ENCODE measurements at places on chromosomes 7 and 10. TPM values are rescaled to one million over a fixed set of nuclear protein-coding genes. Genes with fewer than 3 reads are reported as not detected.
A peak's percentile ranks its signal among the peaks of the same experiment; 100 is the strongest.

- DNase-seq = no peak
Observed at GRCh38 chr7:151167197-151167961, at the start of gene GBX1. Gene GBX1 (minus strand): TSS chr7:151167694. CDS start chr7:151167548, 146 bp downstream.

Gene NUTM2B
- 0.16 TPM for total RNA-seq

- no peak for DNase-seq
Observed at GRCh38 chr10:126070476-126071215, 174.3 kb downstream of the FANK1 start.

Gene STAG3
- total RNA-seq = 0.80 TPM

DNA sequence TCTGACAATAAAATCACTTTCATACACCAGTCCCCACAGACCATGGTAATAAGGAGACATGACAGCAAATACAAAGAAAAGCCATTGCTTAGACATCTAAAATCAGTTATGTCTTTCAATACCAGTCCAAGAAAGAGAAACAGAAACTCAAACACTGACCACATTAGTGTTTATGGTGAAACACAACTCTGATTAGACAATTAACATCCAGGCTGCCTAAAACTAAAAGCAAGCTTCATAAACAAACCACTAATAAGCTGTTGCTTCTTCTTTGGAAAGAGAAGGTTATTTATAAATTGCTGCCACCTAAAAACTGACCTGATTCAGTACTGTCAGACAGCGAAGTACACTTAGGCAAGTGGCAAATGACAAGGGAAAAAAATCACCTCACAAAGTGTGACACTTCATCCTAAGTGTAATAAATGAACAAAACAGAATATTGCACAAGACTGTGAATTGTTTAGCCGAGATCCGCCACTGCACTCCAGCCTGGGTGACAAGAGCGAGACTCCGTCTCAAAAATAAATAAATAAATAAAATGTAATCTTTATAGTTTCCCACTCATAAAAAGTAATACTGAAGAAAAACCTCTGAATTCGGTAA, 277.4 kb downstream of the PARD3 start:
- DNase-seq = no peak

- no peak for DNase-seq
Observed at GRCh38 chr10:132948351-132948750, 6.0 kb upstream of the CFAP46 start.

GRCh38 chr7:54252256-54253035, 289.7 kb upstream of the VSTM2A start:
- no peak for DNase-seq

GRCh38 chr7:3861941-3862340, 560.9 kb downstream of the SDK1 start:
- no peak for DNase-seq

- DNase-seq = no peak
Observed at GRCh38 chr10:3094609-3095036, 27.3 kb downstream of the PFKP start.

- DNase-seq = no peak
Observed at GRCh38 chr7:116403265-116403664, 96.3 kb upstream of the CAV2 start.

DNA sequence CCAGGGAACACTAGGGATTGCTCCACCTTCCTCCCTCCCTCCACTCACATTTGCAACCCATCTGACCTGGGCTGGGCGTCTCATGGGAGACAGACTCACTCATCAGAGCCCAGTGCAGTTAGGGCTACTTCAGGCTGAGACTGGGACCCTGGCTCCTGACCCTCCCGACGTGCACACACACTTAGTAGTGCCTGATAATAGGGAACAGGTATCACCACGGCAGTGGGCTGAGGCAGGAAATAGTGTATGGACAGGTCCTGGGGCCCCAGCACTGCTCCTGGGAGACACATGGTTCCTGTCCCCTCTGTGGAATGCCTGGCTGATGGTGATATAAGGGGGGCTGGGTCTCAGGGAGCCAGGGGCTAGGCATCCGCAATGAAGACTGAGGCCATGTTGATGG, 14.3 kb downstream of the AQP1 start:
- peak; percentile 33 for DNase-seq

Gene ADCY1
- total RNA-seq = 2.5 TPM

DNA sequence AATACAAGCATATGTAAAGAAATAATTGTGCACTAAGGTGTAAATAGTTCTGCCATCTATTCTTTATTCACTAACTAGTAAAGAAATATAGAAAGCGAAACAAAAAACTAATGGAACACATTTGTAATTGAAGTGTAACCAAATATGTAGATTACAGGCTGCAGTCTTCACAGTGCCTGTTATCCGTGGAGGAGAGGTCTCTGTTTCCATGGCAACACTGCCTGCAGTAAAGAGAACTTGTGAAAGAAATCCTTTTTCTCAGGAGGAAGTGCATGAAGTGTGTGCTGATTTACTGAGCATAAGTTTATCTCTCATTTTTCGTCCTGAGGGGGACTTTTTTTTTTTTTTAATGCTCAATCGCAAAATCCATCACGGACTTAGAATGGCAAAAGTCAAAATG, 102.5 kb downstream of the APBB1IP start:
- no peak for DNase-seq

Gene GARIN1A
- 2.9 TPM for total RNA-seq

Gene TRIM74
- 0.16 TPM for total RNA-seq

DNA sequence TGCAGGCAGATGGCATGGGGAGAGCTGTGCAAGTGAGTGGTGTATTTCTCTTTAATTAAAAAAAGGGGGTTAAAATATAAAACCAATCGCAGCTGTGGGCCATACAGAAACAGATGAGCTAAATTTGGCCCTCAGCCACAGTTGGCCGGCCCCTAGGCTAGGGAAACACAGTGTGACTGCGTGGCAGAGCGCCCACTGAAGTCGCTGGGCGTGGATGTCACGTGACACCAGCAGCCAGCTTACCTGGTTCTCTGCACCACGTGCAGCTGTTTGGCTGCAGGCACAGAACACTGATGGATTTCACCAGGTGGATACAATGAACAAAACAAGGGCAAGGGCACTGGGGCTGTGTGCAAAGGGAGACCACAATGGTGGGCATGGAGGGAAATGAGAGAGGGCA, 119.3 kb upstream of the ZNF746 start:
- no peak for DNase-seq

- DNase-seq = no peak
Observed at GRCh38 chr10:60883187-60883586, 60.8 kb downstream of the RHOBTB1 start.

Gene MYH16
- total RNA-seq = not detected

Gene RHEB
- total RNA-seq = 99.3 TPM

DNA sequence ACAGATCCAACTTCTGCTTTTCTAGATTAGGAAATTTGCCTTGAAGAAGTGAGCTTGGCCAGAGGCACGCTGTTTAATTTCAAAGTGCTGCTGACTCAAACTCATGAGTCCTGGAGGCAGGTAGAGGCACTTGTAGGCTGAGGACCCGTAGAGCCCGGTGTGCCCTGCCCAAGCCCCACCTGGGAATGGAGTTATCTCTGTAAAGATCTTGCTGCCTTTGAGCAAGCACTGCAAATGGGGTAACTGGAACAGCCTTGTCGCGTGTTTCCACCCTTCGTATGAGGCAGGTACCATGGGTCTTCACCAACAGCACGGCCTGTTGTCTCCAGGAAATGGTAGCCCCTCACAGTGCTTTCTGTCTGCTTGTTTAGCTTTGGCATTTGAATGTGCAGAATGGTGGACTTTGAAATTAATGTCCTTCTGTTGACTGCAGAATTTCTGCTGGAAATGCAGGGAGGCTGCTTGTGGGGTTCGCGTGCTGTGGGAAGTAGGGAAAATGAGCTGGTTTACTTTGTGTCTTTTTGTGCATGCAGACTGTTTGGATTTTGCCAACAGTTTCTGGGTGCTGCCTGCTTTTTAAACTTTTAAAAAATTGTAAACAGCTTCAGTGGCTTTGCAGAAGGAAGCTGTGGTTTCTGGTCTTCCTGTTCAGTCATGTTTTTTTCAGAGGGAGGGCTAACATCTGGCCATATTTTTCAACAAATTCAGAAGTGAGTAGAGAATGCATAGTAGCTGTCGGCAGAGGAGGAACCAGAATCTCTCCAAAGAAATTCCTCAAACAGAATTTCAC, 27.2 kb downstream of the CCM2 start:
- DNase-seq = no peak

GRCh38 chr7:40147371-40148246, 12.8 kb downstream of the SUGCT start:
- DNase-seq = no peak

- no peak for DNase-seq
Observed at GRCh38 chr10:49257154-49257553, 41.8 kb upstream of the C10orf71 start.

GRCh38 chr10:75030371-75030770, 81.1 kb upstream of the SAMD8 start:
- no peak for DNase-seq

GRCh38 chr10:123097039-123097438, 38.7 kb upstream of the HMX3 start:
- no peak for DNase-seq

DNA sequence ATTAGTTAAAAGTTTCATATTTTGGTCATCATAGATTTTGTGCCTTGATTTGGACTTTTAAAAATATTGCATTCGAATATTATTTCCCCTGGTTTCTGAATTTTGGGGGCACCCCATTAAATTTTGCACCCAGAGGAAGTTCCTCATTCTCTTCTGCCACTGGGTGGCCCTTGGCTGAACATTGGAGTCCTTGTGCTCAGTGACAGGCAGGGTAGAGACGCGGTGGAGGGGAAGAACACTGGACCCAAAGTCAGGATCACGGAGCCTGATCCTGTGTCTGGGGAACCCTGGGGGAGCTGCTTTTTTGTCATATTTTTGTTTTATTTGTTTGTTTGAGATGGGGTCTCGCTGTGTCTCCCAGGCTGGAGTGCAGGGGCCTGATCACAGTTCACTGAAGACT, 74.7 kb downstream of the MKI67 start:
- DNase-seq = no peak

Gene UBE2H
- 124 TPM for total RNA-seq

DNA sequence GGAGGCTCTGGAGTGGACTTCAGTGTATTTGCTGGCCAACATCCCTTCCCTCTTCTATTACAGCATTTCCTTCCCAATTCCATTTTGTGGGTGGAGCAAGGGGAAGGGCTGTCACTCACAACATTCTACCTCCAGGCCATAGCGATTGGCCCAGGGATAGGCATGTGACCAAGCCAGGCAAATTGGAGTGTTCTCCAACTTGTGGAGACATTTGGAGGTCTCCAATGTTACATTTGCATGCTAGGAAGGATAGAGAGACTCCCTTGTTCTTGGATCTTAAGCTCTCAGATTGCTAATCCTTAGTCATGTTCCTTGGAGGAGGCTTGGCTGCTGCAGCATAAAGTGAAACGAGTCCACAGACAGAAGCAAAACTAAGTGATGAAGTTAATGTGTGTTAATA, 95.6 kb upstream of the KIF5B start:
- DNase-seq = no peak

Gene CCL24
- not detected for total RNA-seq

- no peak for DNase-seq
Observed at GRCh38 chr7:2983586-2983985, 60.1 kb downstream of the CARD11 start.

DNA sequence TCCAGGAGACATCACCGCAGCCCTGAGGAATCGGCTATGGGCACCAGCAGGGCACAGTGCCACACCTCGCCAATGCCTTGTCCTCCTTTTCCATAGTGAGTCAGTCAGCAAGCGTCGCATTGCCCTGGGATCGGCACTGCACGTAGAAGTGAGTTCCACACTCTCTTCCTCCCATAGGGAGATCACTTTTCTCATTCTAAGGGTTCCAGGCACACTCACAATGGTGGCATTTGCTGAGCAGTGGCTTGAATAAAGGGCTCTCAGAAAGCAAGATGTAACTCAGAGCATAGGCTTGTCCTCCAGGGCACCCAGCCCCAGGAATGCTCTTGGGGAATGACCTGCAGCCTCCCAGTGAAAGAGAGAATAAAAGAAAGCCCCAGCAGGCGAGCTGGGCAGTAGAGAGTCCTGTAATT, 1.1 kb upstream of the VIM start:
- DNase-seq = no peak

DNA sequence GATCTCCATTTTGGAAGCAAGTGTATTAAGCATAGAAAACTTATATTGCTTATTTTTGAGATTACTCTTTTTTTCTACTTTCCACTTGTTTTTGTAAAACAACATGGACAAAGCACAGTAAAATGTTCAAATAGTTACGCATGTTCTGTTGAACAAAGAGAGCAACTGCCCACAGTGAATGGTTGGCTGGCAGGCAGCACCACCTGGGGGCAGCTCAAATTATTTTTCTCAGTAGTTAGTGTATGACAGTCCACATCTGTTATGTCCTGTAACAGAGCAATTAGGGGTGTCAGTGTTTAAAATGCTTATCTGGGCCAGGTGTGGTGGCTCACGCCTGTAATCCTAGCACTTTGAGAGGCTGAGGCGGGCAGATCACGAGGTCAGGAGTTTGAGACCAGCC, 46.1 kb upstream of the CACUL1 start:
- no peak for DNase-seq

Gene MYL7
- total RNA-seq = 0.73 TPM

DNA sequence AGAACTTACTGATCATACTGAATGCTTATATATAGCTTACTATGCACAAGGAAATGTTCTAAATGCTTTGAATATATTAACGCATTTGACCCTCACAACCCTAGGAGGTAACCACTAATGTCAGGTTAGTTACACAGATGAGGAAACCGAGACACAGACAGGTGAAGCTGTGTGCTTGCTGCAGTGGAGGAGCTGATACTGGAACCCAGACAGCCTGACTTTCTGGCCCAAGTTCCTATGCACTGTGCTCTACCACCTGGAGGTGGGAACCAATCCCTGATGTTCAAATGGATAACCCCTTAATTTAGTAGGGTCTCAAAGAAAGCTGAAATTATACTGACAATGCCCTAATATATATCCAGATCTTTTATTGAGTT, 119.6 kb downstream of the SORBS1 start:
- no peak for DNase-seq

Gene HOXA5
- 22.6 TPM for total RNA-seq

DNA sequence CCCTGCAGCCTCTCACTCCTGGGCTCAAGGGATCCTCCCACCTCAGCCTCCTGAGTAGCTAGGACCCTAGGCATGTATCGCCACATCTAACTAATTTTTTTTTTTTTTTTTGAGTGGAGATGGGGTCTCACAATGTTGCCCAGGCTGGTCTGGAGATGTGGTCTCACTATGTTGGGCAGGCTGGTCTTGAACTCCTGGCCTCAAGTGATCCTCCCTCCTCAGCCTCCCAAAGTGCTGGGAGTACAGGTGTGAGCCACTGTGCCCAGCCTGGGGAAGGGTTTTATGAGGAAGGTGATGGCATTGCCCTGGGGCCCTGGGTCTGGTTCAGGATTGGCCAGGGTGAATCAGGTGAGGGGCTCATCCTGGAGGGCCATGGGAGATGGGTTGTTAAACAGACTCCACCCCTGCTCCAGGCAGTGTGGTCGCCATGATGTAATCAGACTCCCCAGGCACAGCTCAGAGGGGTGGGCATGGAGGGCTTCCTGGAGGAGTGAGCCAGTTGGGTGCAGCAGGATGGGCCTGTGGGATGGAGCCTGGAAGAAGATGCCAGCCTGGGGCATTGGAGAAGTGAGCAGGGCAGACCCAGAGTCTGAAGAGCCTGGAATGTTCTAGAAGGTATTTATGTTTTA, 82.7 kb downstream of the MYL10 start:
- DNase-seq = no peak

Gene LFNG
- total RNA-seq = 16.4 TPM

GRCh38 chr10:85734791-85735190, 631.8 kb downstream of the GRID1 start:
- DNase-seq = no peak

Gene WEE2
- total RNA-seq = not detected

- DNase-seq = no peak
Observed at GRCh38 chr10:75231672-75232581, 3.8 kb downstream of the COMTD1 start.

Data from breast epithelium (tissue), 4 donors.